Chondrocyte (in vitro differentiated cells): ENCODE measurements at places on chromosomes 12 and 14.
A peak's percentile ranks its signal among the peaks of the same experiment; 100 is the strongest.

DNA sequence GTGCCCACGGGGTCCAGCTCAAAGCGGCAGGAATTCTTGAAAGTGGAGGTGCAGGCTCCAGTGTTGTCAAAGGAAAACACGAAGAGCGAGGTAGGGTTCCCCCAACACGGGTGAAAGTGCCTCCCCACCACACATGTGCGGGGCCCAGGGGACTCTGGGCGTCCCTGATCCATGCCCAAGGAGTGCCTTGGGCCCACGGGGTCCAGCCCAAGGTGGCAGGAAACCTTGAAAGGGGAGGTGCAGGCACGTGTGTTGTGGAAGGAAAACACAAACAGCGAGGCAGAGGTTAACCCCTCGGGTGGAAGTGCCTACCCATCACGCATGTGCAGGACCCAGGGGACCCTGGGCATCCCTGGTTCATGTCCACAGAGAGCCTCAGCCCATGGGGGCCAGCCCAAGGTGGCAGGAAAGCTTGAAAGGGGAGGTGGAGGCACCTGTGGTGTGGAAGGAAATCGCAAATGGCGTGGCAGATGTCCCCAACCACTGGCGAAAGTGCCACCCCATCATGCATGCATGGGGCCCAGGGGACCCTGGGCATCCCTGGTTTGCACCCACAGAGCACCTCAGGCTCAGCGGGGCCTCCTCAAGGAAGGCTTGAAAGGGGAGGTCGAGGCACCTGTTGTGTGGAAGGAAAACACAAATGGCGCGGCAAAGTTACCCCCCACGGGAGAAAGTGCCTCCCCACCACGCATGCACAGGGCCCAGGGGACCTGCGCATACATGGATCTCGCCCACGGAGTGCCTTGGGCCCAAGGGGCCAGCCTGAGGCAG, 584.6 kb downstream of the ALG10 start:
- peak; percentile 47 for DNase-seq

DNA sequence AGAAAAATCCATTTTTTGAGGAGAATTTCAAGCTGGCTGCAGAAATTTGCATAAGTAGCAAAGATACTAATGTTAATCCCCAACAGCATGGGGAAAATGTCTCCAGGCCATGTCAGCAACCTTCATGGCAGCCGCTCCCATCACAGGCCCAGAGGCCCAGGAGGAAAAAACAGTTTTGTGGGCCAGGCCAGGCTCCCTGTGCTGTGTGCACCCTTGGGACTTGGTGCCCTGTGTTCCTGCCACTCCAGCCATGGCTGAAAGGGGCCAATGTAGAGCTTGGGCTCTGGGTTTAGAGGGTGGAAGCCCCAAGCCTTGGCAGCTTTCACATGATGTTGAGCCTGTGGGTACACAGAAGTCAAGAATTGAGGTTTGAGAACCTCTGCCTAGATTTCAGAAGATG, 76.3 kb downstream of the MGAT4C start:
- no peak for DNase-seq

- DNase-seq: no peak
These were observed 35.2 kb downstream of the BICDL1 start for GRCh38 chr12:120024193-120024592.

GRCh38 chr12:77940011-77940423, 109.3 kb downstream of the NAV3 start:
- no peak for DNase-seq

- DNase-seq: no peak
These were observed 2.8 kb upstream of the WSB2 start for GRCh38 chr12:118063576-118064391.

- no peak for DNase-seq
These were observed 79.7 kb upstream of the RAP1B start for GRCh38 chr12:68530965-68531364.

DNA sequence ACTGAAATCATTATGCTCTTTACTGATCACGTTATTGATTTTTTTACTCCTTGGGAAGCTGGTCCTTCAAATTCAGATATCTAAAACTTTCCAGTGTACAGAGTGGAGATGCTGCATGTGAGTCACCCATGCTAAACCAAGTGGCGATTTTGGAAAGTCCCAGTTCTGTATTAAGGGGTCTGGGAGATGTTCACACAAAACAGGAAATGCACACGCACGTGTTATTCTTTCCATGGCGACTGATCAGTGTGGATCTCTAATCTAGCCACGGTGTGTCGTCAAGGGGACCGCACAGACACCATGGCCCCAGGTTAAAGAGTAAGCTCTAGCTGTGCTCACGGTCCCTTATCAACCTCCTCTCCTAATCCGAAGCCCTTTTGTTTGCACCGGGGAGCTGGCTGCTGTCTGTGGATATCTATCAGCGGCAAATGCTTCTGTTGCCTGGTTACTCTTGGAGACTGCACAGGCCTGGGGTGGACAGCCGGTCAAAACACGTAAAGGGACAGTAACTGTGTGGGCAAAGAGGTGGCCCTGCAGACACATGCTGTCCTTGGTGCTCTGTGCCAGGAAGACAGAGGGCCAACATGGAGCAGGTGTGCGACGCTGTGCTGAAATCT, 96.6 kb downstream of the RIMBP2 start:
- no peak for DNase-seq

GRCh38 chr14:29222671-29223268, 456.2 kb downstream of the FOXG1 start:
- no peak for DNase-seq

DNA sequence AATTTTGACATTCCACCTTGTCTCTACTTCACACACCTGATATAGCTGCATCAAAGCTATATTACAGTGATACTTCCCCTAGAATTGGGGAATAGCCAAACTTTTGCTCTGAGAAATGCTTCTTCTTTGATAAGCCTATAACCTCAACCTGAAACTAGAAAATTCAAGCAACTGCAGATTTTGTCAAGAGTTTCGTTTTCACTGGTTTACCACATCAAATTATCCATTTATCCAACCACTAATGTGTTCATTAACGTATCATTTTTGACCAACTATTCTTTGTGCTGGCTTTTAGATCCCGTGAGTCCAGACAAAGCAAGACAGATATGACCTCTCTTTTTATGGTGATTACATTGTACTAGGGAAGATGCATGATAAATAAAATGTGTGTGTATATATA, 13.5 kb upstream of the TAS2R46 start:
- no peak for DNase-seq
